Anterior cingulate cortex (tissue), 58 donors: ENCODE measurements at places on chromosomes 2 and 18.

GRCh38 chr18:26697186-26697884 is 149.0 kb upstream of the KCTD1 start:
- DNase-seq, result no peak

DNA sequence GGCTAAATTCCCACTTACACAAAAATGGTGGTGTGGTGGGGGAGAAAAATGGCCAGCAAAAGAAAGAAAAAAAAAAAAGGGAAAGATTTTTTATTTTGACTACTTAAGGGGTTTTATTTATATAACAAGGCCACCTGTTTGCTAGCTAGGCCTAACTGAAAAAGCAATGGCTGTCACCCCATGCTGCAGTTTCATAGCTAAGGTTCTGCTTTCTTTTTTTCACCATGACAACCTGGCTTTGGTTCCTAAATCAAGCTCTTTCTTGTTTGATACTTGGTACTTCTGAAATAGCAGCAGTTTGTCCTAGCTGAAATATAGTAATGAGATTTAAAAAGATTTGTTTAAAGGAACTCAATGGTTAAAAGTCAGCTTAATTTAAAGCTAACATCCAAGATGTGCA is 433.2 kb upstream of the MEX3C start:
- DNase-seq, result no peak

DNA sequence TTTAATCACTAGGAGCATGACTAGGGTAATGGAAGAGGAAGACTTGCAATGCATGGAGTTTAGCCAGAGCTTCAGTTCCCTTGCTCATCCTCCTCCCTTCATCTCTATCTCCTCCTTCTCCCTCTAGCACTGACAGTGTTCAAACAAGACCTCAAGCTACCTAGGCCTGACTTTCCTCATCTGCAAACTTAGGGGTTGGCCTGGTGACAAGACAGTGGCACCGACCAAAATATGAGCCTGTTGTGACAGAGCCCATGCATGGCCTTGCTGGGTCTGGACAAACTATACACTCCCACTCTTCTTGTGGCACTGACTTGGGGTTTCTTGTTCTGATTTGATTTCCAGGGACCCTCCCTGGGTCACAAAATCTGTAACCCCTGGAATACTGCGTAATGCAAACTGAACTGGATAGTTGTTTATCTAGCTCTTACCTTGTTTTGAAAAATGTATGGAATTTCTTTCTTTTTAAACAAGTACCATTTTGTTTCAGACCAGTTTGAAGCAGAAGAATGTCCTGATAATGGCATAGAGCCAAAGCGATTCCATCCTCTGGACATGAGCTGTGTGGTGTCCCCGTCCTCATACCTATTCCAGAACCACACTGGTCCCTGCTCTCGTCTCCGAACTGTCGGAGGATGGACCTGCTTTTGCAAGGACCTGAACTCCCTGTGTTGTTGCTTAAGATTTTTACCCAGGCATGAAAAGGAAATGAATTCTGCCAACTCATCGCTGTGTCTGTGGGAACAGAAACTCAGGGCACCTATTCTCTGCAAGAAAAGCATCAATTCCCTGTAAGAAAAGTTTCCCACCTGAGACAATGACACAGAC is 33.4 kb upstream of the PPP4R1 start:
- DNase-seq, result no peak

DNA sequence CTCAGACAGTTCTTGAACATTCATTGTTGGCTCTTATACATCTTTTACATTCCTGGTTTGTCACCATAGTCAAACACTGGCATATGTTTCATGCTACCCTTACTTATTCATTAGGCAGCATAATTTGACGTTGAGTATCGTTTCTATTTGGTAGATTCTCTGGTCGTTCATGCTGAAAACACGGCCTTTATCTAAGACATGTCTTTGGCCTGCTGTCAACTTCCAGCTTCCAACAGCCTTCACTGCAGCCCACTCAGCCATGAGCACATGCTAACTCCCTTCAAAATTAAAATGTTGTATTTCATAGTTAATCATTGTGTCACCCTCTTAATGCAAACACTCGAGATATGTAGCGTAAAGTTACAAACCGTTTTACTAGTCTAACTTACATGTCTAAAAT is 493.0 kb upstream of the NRP2 start:
- DNase-seq, result no peak

DNA sequence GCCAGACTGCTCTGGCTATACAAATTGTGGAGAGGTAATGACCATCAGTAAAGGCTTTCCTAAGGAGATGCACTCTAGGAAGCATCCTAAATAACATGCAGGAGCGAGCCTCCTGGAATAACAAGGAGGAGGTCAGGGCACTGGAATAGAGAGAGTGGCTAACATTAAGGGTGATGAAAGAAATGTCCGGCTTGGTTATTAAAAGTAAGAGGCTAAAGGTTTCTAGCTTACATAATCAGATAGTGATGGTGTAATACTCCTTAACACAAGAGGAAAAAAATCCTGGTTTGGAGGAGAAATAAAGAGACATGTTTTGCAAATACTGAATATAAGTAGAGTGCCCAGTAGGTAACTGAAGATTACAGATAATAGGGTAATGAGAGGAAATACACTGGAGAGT is 365.7 kb downstream of the ZEB2 start:
- no peak for DNase-seq

- no peak for DNase-seq
Measured at GRCh38 chr18:69205925-69206324, 194.8 kb upstream of the DOK6 start.
